ENCODE measurements at places on chromosomes 16 and 17.

DNA sequence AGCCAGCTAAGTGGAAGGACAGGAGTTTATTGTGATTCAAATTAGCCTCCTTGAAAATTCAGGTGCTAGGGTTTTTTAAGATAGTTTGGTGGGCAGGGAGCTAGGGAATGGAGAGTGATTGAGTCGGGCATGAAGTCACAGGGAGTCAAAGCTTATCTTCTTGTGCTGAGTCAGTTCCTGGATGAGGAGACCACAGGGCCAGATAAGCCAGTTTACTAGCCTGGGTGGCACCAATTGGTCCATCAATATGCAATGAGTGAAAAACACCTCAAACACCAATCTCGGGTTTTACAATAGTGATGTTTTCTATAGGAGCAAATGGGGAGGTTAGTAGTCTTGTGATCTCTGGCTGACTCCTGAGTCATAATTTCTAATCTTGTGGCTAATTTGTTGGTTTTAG is 165.1 kb downstream of the ABCC12 start:
- no peak for DNase-seq

- peak; percentile 69 for DNase-seq
Observed at GRCh38 chr17:3915995-3916696, at the start of gene P2RX1. P2RX1 (minus strand) TSS chr17:3916465; CDS start chr17:3916225, 240 bp downstream.

DNA sequence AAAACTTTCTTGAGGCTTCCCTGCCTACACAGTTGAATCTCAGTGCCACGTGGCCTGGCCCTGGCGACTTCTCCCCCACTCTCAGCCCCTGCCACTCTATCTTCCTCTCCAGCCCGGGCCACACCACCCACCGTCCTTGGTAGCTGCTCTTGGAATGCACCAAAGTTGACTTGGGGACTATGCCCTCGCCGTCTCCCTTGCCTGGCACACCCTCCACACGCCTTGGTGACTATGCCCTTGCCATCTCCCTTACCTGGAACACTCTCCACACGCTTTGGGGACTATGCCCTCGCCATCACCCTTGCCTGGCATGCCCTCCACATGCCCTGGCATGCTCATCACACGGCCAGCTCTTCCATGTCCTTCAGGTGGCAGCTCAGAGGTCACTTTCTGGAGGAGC is 15.5 kb upstream of the TVP23A start:
- no peak for DNase-seq

DNA sequence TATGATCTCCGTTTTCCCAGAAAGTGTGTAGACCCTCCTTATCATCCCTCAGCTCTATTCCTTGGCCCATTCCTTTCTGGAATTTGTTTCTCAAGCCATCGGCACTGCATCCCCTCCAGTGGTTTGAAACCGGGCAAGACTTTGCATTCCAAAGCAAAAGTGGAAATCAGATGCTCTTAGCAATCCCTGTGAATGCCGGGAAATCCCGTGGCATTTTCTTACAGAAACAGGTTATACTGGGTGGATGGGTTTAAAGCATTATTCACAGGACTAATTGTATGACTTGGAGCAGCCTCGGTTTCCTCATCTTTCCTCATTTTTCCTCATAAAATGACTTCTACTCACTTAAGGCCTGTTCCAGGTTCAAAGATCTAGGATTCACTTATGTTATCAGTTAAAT is 52.0 kb downstream of the MAP2K6 start:
- DNase-seq = no peak

DNA sequence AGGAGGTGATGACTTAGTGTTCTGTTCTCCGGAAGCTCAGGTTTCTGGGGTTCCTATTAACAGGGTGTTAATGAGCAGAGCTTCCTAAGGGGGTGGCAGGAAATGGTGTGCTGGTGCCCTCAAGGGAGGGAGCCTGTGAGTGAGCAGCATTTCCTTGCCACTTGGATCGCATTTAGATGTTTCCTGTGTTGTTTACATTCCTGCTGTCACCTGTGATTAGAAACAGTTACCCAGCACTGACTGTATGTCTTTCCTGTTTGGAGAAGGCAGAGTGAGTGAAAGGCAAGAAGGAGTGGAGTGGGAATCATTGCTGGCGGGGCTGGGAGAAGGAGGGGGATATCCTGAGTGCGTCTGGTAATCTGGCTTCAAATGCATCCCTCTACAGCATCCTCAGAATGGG is 214.6 kb downstream of the CCDC182 start:
- no peak for DNase-seq

DNA sequence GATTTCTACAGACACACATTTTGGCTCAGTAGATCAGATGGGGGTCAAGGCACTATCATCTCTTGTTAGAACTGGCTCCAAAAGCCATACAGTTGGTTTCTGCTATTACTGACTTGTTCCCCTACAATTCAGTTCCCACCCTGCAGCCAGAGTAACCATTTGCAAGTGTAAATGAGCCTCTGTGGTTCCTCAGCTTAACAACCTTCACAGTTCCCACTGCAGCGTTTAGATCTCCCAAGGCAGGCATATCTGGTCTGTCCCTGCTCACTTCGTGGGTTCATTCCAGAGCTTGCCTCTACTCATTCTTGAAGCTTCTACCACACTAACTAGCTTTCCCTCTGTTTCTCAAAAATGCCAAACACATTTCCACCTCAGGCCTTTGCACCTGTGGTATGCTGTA is 186.1 kb downstream of the CBLN1 start:
- DNase-seq = no peak
